ENCODE measurements at places on chromosomes 5 and 9.

DNA sequence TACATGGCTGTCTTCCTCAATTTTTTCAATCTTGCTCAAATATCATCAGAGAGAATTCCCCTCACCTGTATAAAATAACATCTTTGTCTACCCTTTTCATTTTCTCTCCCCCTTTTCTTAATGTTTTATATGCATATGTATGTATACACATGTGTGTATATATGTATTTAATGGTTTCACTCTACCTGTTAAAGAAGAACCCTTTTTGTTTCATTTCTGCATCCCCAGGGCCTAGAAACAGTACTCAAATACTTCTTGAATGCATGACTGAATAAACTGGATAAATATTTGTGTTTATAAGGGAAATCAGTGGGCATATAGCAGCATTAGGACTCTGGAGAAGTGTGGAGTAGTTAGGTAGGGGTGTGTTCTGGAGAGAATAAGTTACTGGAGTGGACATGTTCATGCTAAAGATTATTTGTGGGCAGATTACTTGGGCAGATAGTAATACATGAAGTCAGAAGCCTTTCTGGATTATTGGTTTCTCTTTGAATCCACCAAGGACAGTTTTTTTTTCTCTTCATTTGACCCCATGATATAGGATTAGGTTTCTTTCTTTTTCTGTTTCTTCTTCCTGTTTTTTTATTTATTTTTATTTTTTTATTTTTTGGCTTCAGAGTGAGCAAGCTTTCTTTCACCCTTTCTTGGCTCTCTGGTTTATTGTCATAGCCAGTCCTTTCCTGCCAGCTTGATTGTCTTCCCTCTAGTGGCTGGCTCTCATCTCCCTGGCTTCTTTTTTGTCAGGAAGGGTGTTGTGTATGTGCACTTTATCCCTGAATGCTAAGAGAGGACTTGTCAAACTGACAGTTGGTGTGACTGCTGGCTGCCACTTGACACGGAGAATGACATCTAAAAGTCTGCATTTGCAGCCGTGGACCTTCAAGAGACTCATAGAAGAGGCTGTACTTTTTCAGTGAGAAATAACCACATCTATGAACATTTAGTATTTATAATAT is 89.3 kb downstream of the ZCCHC7 start:
- no peak for DNase-seq

DNA sequence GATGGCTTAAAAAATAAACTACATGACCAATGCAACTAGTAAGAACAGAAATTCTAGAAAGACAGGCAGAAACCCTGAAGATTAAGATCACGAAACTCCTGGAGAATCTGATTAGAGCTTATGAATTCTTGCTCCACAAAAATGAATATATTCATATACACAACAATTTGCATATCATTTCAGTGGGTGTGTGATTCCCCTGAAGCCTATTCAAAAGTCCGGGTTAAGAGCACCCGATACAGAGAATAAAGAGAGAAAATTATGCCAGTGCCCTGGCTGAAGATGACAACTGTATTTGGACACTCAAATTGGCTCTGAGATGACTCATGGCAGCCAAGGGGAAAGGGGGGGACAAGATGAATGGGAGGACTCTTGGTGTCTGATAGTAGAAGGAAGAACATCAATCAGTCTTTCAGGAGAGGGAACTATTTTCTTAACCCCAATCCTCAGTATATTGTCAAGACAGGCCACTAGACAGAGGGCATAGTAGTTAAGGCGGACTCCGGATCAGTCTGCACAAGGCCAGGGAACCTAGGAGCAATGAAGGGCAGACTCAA is 6.0 kb downstream of the TMOD1 start:
- no peak for DNase-seq

GRCh38 chr9:100554935-100555401 is 22.9 kb upstream of the CAVIN4 start:
- no peak for DNase-seq

- no peak for DNase-seq
These were observed 23.4 kb upstream of the RUFY1 start for GRCh38 chr5:179526978-179527377.

- DNase-seq: no peak
These were observed 124.7 kb upstream of the CPEB4 start for GRCh38 chr5:173763410-173763809.

DNA sequence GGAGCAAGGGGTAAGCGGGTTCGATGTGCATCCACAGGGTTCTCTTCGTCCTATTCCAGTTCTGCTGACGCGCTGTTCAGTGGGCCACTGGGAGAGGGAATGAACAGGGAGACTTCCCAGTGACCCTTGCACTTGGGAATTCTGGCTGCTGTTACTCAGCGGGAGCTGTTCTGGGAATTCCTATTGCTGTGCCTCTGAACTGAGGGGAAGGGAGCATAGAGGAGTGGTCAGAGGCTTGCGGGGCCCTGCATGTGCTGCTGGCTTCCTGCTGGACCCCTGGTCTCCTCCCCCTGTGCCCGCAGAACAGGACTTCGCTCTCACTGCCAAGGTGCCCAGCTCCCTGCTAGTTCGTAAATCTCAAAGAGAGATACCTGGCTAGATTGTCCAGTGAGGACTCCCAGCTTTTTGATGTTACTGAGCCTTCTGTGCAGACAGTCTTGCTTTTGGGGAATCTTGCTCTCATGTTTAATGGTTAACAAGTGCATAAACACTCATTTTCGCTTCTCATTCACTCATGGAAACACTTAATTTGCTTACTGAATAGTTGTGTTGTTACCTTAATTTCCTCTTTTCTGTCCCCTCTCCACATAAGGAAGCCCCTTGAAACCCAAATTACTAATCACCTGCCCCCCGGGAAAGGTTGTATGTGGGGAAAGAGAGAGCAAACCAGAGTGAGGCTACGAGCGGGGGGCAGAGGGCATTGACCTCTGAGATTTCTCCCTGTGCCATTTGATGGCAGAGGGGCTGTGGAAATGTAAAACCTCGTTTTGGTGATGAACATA is 5.9 kb downstream of the TRIO start:
- no peak for DNase-seq

DNA sequence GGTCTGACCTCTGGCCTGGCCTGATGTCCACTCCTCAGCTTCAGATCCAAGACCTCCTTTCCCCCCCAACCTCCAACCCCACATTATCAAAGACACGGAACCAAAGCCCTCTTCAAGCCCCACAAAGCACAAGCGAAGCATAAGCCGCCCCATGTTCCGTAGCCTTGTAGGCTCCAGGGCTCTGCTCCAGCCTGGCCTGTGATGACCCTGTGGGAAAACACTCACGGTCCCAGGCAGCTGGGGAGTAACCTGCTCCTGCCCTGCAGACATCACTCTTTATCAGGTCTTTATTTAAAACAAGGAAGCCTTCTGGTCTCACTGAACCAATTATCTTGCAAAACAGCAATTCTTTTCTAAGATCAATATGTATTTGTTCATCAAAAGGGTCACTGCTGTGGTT is 15.4 kb upstream of the WNK2 start:
- DNase-seq: no peak

All from HFF-Myc (cell line).